ENCODE measurements at places on chromosomes 1 and 21.
A peak's percentile ranks its signal among the peaks of the same experiment; 100 is the strongest.

DNA sequence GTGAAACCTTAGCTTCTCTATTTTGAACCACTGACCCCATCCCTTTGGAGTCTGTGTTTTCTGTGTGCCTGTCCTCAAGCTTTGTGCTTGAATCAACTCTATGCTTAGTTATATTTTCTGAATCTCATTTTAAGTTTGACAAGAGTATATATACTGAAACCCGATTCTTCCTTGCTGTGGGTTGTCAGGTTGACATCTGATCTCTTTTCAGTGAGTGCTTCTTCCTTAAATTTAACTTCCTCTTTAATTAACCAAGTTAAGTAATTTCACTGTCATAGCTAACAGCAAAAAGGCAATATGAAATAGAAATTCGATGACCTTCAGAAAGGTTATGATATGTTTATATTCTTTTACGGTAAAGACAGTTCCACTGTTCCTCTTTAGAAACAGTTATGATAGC lies 69.4 kb downstream of the C1orf21 start:
- DNase-seq = no peak

DNA sequence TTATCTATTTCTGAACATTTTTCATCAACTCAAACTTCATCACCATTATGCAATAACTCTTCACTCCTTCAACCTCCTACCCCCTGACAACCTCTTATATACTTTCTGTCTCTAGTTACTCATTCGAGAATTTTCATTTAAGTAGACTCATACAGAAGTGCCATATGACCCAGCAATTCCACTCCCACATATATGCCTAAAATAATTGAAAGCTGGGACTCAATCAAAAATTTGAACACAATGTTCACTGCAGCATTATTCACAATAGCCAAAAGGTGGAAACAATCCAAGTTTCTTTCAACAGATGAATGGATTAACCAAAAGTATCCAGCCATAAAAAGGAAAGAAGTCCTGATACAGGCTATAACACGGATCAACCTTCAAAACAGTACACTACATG lies 24.1 kb downstream of the COL11A1 start:
- no peak for DNase-seq

GRCh38 chr1:66373157-66373591 lies 160.8 kb upstream of the SGIP1 start:
- no peak for DNase-seq

- peak; percentile 51 for DNase-seq
Observed at GRCh38 chr1:147273409-147274336, 31.2 kb downstream of the CHD1L start.

GRCh38 chr1:91022518-91022929 lies 689 bp upstream of the ZNF644 start:
- no peak for DNase-seq

GRCh38 chr1:26697431-26697977 lies 1.7 kb downstream of the ARID1A start:
- no peak for DNase-seq

- DNase-seq = no peak
Observed at GRCh38 chr1:43978264-43978550, 803 bp upstream of the B4GALT2 start.

GRCh38 chr1:203478231-203478630 lies 2.6 kb downstream of the PRELP start:
- no peak for DNase-seq

- DNase-seq = no peak
Observed at GRCh38 chr1:105442901-105443300, 1613.6 kb upstream of the PRMT6 start.

DNA sequence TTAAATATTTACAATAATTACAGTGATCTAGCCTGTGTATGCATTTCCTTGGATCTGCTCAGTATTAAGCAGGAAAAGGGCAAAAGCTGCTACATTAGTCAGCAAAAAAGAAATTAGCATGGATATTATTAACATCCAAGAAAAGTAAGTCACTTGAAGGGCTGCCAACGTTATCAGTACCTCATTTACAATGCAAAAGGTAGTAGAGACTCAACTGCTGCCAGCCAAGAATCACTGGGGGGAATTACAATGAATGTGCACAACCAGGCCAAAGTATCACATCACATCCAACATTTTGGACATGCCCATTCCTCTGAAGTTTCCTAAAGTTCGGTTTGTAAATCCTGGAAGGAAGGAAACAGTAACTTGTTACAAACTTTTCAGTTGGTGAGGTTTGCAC lies 1.9 kb downstream of the CNN3 start:
- DNase-seq = no peak

GRCh38 chr1:14442669-14443068 lies 155.8 kb upstream of the KAZN start:
- DNase-seq = no peak

GRCh38 chr1:98482611-98483010 lies 178.9 kb upstream of the SNX7 start:
- no peak for DNase-seq

GRCh38 chr1:177830531-177831135 lies 139.2 kb downstream of the SEC16B start:
- no peak for DNase-seq

DNA sequence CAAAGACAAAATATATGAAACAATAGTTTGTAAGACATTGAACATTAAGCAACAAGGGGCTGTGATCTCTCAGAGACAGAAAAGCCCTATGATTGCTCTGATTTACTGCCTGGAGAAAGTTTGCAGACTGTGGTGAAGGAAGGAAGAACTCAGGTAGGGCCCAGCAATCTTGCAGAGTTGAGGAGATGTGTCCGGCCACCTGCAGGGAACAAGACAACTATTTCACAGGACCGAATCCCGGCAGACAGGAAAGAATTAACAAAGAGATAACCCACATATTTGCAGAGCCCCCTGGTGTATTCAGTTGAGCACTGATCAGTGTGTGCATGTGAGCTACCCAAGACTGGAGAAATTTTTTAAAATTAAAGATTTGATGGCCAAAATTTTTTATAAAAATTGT lies 58.3 kb upstream of the FMN2 start:
- DNase-seq = no peak
